ENCODE measurements at places on chromosomes 16 and 17.

DNA sequence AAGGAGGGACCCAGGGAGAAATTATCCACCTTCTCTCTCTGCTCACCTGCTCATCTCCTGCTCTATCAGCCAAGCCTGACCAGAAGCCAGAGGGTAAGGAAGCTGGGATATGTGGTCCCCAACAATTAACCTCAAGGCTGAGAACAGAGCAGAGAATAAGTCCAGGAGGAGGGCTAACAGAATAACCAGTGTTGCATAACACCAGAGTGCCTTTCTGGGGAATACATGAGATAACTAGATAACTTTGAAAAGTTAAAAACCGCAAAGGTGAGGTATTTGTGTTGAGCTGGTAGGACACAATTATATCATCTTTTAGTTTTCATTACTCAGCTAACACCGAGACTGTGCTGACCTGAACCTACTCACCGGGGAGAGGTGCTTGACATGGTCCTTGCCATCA is 180.8 kb downstream of the SALL1 start:
- DNase-seq, result no peak

DNA sequence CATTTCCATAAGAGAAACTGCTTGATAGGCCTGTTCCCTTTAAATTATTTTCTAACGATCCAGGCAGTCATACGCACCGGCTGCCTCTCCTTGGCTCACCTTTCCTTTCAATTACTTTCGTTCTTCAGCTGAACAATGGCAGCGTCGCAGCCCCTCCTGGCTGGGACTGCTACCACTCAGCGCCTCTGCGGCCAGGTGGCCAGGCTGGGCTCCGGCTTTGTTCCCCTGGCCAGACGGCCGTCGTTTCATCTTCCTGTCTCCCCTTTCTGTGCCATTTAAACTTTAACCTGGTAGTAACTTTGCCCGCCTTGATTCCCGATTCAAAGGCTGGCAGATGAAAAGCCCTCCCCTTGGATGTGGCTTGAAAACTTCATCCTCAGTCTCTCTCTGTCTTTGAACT is 79.0 kb downstream of the C16orf78 start:
- peak; percentile 8 for DNase-seq

DNA sequence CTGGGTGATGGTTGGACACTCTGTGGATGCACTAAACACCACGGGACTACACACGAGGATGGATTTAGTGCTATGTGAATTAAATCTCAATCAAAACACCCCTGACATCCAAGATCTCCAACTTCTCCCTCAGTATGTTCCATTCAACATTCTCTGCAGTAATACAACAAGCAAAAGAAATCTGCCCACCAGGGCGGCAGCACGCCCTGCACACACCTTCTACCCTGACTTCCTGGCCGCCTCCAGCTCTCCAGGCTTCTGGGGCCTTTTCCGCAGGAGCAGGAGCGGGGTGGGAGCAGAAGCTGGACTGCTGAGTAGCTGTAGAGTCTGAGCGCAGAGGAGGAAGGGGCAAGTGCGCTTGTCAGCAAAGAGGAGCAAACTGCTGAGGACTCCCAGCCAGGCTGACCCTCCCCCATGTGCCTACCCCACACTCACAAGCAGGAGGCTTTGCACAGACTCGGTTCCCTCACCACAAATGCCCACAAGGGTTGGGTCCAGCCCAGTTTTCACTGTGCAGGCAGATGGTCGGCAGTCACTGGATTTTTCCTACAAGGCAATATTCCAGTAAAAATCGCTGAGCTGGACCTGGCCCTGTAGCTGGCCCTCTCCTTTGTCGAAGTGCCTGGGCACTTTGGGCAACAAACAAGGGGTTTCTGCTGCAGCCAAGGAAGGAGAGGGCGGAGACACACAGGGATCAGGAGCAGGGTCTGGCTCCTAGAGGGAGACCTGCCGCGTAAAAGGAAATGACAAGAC is 22.8 kb downstream of the ZDHHC7 start:
- no peak for DNase-seq

GRCh38 chr17:3693829-3694231 is 2.1 kb downstream of the P2RX5 start:
- no peak for DNase-seq

GRCh38 chr17:142876-143784 is 5.8 kb downstream of the SCGB1C2 start:
- peak; percentile 48 for DNase-seq

- DNase-seq, result peak; percentile 69
Observed at GRCh38 chr17:60971515-60972369, 294.1 kb downstream of the BCAS3 start.

DNA sequence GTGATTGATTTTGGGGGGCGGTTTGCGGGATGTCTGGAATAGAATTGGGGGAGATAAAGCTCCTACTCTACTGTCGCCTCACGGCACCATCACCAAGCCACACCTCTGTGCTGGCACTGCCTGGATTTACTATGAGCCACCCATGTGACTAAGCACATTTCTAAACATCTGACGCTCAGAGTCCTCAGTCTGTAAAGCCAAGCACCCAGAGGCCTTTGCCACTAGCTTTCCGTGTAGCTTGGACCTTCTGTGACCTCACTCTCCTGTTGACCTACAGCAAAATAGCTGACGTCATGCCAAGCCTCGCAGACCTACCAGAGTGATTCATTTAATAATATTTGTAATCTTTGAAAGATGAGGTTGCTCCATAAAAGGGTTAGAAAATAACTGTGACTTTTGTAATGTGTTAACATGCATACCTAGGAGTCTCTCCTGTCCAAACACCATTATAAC is 38.5 kb upstream of the MYOCD start:
- no peak for DNase-seq

- no peak for DNase-seq
Observed at GRCh38 chr16:28217326-28217725, 5.6 kb upstream of the XPO6 start.

- DNase-seq, result no peak
Observed at GRCh38 chr16:56584276-56584675, 5.1 kb upstream of the MT3 start.

DNA sequence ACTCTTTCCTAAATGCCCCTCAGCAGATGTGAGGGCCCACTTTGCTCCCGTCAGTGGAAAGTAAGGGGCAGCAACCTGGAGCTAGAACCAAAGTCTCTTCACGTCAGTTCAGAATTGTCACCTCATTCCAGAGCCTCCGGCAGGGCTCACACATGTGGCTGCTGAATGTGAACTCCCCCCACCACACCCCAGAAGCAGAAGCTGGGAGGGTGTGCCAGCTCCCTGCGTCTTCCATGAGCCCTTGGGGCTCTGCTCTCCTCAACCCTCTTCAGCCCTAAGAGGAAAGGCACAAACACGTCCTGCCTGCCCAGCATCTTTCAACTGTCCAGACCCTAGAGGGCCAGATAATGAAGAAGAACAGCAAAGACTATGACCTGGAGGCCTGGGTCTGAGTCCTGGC is 105.3 kb downstream of the SALL1 start:
- no peak for DNase-seq

- no peak for DNase-seq
Observed at GRCh38 chr17:48563385-48563838, 14.7 kb downstream of the HOXB4 start.

- DNase-seq, result no peak
Observed at GRCh38 chr17:43448720-43449469, 34.9 kb upstream of the DHX8 start.

DNA sequence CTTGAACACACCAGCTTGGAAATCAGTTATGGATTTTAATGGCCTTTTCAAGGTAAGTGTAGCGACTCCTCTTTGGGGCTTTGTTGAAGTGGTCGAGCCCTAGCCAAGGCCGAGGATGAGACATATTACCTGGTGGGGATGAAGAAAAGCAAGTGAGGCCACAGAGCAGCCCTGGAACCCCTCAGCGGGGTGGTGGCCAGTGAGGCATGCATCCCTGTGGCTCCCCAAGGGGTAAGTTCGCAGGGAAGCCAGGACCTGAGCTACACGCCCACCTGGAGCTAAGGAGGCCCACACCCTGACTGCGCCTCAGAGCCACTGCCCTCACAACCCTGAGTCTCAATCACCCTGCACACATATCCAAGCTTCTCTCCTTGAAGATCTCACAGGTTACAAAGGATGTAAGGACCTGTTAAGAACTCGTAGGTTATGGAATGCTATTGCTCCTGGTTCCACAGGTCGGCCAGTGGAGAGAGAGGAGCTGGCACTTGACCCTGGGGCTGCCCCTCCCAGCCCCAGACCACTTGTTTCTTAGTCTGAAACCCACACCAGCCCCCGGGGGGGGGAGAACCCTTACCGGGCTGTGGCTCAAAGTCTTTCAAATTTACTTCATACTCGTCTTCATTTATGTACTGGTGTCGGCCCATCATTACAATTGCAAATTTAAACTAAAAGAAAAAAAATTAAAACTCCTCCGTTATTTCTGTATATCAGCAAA is 12.0 kb downstream of the LITAFD start:
- DNase-seq, result peak; percentile 51

DNA sequence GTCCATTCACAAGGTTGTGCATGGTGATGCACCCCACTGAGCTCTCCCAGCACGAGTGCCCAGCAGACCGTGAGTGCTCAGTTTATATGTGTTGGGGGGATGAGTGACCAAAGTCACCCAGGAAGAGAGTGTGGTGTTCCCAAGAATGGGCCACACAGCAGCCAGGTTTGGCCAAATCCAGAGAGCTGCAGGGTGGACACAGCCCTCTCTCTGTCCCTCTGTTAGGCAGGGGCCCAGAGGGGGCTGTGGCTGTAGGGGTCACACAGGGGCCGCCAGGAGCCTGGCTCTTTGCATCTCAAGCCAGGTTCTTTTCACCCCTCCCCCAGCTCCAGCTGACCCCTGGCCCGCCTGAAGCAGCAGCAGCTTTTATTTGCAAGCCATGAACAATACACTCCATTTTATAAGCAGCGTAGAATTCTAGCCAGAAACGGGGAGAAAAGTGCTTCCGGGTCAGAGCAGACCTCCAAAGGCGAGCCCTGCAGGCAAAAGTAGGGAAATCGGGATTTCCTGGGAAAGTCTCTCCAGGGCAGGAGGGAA is 13.3 kb downstream of the COTL1 start:
- no peak for DNase-seq

DNA sequence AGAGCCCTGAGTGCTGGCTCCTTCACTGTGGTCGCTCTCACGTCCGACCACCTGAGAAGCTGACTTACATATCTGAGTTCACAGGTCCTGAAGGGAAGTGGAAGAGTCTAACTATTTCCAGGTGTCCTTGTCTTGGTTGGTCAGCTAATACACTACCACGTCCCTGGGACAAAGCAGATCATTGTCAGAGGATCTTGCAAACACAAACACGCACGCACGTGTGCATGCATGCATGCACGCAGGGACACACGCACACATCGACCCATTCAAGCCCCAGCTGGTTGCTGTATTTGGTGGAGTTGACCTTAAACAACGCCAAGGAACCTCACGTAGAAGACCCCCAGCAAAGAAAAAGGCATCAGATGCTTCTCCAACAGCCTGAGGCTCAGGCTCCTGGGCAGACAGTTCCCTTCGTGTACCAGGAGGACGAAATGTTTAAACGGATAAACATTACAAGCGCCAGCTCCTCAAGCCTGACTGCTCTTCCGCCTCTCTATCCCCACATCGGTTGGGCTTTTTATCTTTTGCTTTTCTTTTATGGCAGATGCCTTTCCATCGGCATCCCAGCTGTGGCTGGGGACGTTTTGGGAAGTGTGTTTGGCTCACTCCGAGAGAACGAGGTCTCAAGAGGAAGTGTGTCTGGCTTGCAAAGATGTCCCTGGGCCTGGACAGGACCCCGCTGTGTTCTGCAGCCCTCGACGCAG is 95.8 kb downstream of the TBC1D16 start:
- no peak for DNase-seq
